H7 (cell line): ENCODE measurements at places on chromosomes 16 and 17. TPM values are rescaled to one million over a fixed set of nuclear protein-coding genes. Genes with fewer than 3 reads are reported as not detected.
A peak's percentile ranks its signal among the peaks of the same experiment; 100 is the strongest.

DNA sequence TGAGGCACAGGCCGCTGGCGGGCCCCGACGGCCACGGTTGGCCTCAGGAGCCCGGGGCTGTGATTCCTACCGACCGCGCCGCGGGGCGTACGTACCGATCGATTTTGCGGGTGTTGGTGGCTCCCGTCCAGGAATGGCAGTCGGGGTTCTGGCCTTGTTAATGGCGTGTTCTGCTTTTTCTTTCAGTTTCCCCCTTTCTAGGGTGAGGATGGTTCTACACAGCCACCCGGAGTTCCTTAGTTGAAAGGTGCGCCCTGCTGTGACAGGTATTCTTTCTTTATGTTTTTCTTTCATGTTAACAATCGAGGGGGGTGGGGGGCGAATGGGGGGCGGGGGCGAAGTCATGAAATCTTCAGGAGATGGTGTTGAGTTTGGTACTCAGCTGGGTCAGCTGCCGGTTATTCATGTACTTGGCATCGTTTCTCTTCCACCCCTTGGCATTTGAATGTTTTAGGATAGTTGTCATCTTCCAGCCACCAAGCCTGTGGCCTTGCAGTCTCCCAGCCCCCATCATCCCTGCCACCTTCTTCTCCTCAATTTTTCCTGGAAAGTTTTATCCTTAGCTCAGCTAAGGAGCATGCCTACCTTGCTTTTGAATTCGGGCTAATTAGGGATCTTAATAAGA is 802 bp downstream of the CYLD start:
- DNase-seq, result peak; percentile 61

The SHISA9 gene
- 7.7 and 11.6 TPM in 2 replicates for total RNA-seq

- peak; percentile 80 for DNase-seq
These were observed 1.2 kb upstream of the TMEM88 start for GRCh38 chr17:7853691-7854038.

GRCh38 chr16:58129097-58129936 is at the start of gene CFAP20:
Gene CFAP20, minus strand, starts transcription at chr16:58129381. Its CDS starts 266 bp downstream, at chr16:58129115.
- DNase-seq, result peak; percentile 96

The FOXF1 gene
- total RNA-seq, result not detected in 2 replicates

The CSH2 gene
- total RNA-seq, result not detected in 2 replicates

- DNase-seq, result peak; percentile 55
These were observed 233.1 kb upstream of the FOXF1 start for GRCh38 chr16:86277221-86277620.
